ENCODE measurements at places on chromosomes 12 and 14.
A peak's percentile ranks its signal among the peaks of the same experiment; 100 is the strongest.

DNA sequence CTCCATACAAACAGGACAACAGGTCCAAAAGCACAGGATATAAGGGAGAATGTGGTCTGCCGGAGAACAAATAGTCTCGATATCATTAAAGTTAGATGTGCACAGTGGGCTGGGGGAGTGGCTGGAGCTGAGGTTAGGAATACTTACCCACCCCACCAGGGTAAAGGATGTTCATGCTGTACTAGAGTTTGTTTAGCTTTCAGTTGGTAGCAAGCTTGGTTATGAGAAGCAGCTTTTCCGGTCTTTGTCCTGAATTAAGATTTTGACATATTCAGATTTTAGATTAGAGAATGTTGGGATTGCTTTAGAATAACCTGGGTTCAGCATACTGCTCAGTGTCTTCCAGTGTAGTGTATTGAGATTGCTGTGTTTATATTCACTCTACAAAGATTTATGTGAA is 16.7 kb downstream of the RASSF8 start:
- DNase-seq: no peak

- DNase-seq: no peak
Observed at GRCh38 chr14:85466678-85467077, 63.3 kb upstream of the FLRT2 start.

GRCh38 chr12:10365696-10366405 is 24.0 kb downstream of the KLRK1 start:
- DNase-seq: no peak

- DNase-seq: no peak
Observed at GRCh38 chr12:42679466-42679865, 89.9 kb upstream of the PRICKLE1 start.

DNA sequence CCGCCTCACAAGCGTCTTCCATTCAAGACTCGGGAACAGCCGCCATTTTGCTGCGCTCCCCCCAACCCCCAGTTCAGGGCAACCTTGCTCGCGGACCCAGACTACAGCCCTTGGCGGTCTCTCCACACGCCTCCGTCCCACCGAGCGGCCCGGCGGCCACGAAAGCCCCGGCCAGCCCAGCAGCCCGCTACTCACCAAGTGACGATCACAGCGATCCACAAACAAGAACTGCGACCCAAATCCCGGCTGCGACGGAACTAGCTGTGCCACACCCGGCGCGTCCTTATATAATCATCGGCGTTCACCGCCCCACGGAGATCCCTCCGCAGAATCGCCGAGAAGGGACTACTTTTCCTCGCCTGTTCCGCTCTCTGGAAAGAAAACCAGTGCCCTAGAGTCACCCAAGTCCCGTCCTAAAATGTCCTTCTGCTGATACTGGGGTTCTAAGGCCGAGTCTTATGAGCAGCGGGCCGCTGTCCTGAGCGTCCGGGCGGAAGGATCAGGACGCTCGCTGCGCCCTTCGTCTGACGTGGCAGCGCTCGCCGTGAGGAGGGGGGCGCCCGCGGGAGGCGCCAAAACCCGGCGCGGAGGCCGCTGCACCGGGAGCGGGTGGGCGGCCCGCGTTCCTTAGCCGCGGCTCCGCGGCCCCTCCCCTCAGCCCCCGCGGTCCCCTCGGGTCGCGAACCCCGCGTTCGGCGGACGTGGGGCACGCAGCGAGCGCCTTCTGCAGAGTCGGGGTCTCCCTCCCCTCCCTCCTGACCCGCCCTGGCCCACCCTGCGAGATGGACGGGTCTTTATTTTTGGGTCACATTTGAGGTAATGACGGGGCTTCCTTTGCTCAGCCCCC is at the start of gene UBC:
Gene UBC, minus strand, starts transcription at position 259 of the 847 bp plus-strand sequence. CDS start 879 bp downstream, outside the sequence.
- DNase-seq: peak; percentile 94

GRCh38 chr12:101981868-101982267 is 79.9 kb downstream of the WASHC3 start:
- DNase-seq: no peak

DNA sequence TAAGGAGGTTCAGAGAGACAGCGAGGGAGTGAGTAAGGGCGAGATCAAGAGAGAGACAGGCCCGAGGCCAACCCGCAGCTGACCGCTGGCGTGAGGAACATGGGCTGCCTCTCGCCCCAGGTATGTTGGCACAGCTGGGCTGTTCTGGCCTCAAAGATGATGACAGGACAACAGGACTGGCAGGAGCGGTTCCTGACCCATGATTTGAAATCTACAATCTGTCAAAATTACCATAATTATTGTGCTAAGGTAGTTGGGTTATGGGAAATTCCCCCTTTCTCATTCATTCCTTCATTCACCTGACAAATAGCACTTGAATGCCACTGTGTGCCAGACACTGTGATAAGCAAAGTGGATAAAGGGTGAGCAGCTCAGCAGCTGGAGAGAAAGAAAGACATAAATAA is 5.1 kb upstream of the ENDOU start:
- no peak for DNase-seq

DNA sequence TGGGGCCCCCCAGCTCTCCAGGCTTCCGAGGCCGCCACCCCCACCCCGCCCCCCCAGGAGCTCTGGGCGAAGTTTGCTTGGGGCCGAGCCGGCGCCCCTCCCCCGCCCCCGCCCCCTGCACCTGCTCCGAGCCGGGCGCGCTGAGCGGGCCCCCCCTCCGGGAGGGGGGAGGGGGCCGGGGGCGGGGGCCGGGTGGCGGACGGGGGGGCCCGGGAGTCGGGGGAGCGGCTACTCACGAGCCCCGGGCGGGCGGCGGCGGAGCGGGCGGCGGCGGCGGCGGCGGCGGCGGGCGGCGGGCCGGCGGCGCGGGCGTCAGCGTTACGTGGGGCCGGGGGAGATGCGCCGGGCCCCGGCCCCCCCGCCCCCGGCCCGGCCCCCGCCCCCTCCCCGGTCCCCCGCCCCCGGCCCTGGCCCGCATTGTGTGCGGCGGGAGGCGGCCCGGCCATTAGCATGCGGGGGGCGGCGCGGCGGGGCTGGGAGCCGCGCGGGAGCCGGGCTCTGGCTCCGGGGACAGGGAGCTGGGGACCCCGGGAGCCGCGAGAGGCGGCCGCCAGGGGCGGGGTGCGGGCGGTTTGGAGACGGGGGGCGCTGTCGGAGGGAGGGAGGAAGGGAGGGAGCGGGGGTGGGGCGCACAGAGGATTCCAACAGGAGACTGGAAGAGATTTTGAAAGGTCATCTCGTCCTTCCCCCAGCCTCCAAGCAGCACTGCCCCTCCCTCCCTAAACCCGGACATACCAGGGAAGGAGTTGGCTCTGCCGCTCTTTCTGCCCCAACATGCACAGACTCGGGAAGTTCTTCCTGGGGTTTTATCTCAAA is at the start of gene ZNF219:
Gene ZNF219, minus strand, starts transcription at position 580 of the 816 bp plus-strand sequence. CDS start 5,064 bp downstream, outside the sequence.
- DNase-seq: peak; percentile 51

GRCh38 chr14:22735096-22735495 is 31.4 kb upstream of the OXA1L start:
- DNase-seq: no peak

- no peak for DNase-seq
Observed at GRCh38 chr12:77615332-77615731, 215.4 kb upstream of the NAV3 start.

GRCh38 chr12:46892034-46892705 is 66.4 kb upstream of the SLC38A4 start:
- no peak for DNase-seq

DNA sequence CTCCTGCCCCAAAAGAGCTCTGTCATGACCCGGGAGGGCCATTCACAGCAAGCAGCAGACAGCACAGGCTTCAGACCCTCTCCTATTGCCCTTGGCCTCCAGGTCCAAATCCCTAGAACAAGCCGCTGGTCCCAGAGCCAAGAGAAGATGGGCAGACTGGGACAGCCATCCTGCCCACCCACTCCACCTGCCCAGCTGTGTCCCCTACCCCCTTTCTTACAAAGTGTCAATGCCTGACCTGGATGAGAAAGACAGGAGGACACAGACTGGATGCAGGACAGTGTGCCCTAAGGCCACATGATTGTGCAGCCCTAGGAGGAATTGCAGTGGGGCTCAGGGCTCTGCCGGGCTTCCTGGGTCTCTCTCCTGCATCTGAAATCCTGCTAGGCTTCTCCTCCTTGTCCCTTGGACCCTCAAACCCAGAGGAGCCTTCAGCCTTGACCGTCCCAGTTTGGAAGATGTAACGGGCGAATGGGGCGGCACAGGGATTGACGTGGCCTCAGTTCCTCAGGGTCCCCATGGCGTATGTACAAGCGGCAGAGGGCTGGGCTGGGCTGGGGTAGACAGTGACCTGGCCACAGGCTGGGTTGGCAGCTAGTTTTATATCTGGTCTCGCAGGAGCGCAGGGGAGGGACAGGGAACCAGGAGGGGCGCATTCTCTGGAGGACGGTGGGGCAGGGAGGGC is 27.1 kb upstream of the BCDIN3D start:
- peak; percentile 35 for DNase-seq

- DNase-seq: no peak
Observed at GRCh38 chr14:64951291-64951690, 8.7 kb upstream of the GPX2 start.

DNA sequence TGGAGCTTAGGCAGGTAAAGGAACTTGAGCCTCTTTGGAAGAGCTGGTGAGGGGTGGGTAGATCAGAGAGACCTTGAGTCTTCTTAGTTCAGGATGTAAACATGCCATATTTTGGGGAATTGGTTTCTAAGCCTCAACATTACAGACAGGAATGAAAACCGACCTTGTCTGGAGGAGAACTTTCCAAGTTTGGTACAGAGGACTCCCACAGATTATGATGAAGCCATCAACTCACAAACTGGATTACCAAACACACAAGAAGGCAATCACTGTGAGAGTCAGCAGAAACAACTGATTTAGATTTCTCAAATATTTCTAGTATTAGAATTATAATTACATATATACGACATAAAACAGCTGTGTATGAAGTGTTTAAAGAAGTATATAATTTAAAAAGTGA is 22.3 kb upstream of the AMN1 start:
- no peak for DNase-seq

DNA sequence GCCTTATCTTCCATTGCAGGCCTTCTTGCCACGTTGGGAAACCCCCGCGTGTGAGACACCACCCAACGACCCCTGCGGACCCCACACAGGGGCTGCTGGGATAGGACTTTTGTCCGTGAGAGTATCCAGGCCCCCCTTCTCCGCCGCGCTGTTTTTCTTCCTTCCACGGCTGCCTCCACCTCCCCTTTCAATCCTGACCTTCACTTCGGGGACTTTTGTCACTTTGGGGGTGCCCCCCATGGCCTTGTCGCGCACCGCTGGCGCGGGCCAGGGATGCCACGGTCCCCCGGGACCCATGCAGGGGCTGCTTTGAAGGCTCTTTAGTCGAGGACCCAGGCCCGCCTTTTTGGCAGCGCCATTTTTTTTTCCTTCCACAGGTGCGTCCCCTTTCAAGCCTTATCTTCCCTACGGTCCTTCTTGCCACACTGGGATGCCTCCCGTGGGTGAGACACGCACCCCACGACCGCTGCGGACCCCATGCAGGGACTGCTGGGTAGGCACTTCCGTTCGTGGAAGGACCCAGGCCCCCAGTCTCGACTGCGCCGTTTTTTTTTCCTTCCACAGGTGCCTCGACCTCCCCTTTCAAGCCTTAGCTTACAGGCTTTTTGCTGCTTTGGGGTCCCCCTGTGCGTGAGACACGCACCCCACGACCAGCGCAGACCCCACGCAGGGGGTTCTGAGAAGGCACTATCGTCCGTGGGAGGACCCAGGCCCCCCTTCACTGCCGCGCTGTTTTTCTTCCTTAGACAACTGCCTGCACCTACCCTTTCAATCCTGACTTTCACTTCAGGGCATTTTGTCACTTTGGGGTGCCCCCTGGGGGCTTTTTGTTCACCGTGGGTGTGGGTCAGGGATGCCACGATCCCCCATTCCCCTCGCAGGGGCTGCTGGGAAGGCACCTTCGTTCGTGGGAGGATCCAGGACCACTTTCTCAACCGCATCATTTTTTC is 267.4 kb downstream of the ALG10 start:
- peak; percentile 30 for DNase-seq

DNA sequence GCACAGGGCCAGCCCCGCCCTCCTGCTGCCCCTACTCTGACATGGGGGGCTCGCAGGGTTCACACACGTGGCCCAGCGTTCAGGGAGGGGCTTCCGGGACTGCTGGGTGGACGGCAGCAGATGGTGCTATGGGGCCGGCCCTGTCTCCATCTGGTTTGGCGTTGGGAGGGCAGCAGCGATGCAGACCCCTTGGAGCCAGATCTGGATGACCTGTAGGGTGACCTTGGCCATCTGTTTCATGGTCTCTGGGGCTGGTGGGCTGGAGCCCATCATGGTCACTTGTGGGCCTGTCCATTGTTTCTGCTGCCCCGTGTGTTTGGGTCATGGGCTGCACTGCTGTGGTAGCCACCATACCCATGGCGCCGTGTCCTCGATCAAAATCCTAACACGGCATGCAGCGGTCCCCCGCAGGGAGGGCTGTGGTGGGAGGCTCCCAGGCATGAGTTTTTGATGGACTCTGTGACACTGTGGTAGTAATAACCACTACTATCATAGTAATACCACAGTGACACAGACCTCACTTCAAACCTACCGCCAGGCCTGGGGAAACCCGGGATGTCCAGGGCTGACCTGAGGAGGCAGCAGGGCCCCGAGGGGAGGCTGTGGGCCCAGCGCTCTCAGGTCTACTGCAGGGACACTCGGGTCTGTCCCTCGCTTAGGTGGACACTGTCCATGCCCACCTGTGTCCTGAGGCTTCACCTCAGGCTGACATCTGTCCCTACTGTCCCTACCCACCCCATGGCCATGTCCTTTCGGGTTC is 359.4 kb downstream of the TMEM121 start:
- DNase-seq: peak; percentile 22

GRCh38 chr12:106027911-106028310 is 110.8 kb downstream of the NUAK1 start:
- DNase-seq: no peak

DNA sequence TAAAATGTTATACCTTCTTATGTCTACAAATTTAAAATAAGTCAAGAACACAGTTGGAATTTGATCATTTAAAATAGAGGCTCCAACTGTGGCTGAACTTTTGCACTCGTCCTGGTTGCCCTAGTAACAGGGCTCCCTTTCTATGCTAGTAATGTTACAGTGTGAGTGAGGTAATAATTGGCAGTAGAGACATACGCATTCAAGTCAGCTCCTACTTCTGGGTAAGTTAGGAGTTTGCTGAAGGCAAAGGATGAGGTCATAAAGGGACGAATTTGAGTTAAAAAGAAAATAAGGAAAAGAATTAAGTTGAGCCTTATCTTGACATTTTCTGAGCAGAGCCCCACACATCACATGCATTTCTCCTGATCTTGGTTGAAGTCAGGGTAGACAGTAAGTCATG is 129.1 kb downstream of the TMEM117 start:
- DNase-seq: no peak

DNA sequence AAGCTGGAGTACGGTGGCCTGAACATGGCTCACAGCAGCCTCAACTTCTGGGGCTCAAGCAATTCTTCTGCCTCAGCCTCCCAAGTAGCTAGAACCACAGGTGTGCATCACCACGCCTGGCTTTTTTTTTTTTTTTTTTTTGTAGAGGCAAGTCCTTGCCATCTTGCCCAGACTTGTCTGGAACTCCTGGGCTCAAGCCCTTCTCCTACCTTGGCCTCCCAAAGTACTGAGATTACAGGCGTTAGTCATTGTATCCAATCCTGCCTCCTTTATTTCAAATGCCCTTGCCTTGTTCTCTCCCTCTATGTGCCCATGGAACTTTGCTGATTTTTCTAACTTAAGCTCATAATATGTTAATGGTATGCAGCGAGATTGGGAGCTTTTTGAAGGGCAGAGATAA is 49.2 kb upstream of the PRICKLE1 start:
- no peak for DNase-seq

GRCh38 chr12:69502345-69503081 is 32.3 kb downstream of the FRS2 start:
- no peak for DNase-seq
